Left lung (tissue), 14 donors: ENCODE measurements at places on chromosomes 3 and 15. TPM values are rescaled to one million over a fixed set of nuclear protein-coding genes. Genes with fewer than 3 reads are reported as not detected.

GRCh38 chr3:8838234-8838633, 68.8 kb upstream of the OXTR start:
- H3K36me3 ChIP-seq: no peaks in the 10 kb centered on the region
- DNase-seq: no peak
- no peak overlapping the region for H3K27ac ChIP-seq
- no peak overlapping the region for H3K4me3 ChIP-seq

DNA sequence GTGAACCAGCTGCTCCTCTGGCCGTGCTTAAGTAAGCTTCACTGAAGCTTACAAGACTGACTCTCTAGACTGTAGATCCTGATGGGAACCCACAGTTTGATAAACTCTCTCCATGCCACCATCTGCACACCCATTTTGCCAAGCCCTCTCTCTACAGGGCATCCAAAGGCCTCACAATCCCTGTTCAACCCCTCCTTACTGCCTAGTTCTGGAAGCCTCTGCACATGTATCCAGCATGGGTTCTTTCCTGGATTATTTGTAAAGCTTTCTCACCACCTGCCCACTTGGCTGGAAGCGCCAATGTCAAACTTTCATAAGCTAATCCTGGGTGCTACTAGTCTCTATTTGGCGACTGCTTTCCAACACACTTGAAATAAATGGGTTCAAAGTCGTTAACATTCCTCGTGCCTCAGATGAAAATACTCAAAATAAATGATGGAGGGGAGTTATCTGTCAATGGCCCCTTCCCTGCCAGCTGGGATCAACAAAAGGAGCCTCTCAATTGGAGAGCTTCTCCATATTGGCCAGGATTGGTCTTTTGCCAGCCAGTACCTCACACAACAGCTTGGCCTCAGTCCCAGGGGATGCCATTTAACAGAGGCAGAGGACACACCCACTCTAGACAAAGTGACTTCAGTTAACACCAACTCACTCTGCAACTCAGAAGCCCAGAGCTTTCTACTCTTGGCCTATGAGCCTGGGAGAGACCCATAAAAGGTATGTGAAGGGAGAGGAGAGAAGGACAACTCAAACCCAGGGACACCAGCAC, 48.1 kb downstream of the SH3BP5 start:
- H3K27me3 ChIP-seq: no peaks in the 10 kb centered on the region
- no peak overlapping the region for H3K4me3 ChIP-seq
- DNase-seq: no peak
- H3K36me3 ChIP-seq: peaks cover 6% of the 10 kb centered on the region
- H3K4me1 ChIP-seq: peaks cover 15% of the 10 kb centered on the region
- no peak overlapping the region for H3K27ac ChIP-seq

DNA sequence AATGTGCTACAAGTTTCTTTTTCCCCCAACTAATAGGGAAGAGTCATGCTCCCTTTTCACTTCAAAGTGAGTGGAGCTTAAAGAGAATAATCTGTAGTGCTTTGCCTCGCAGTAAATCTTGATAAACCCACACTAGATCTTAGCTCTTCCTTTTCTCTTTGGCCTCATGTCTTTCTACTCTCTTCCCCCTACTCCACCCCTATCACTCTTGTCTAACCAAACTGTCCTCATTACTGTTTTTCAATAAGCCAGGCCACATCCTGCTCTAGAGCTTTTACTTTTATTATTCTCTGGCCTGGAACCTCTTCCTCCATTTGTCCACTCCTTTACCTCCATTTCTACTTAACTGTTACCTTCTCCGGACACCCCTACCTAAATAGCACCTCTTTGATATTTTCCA, 291.0 kb upstream of the SATB1 start:
- no peak overlapping the region for H3K27ac ChIP-seq
- H3K4me1 ChIP-seq: no peaks in the 10 kb centered on the region
- no peaks in the 10 kb centered on the region for H3K27me3 ChIP-seq
- H3K36me3 ChIP-seq: no peaks in the 10 kb centered on the region

Gene CCDC54
- not detected for total RNA-seq

Gene WDR49
- 6.0 TPM for total RNA-seq

GRCh38 chr3:48747706-48748105, 30.7 kb upstream of the IP6K2 start:
- DNase-seq: no peak
- peaks cover 6% of the 10 kb centered on the region for H3K4me1 ChIP-seq
- no peak overlapping the region for H3K4me3 ChIP-seq

Gene USP50
- total RNA-seq: not detected

- peak overlapping the region; percentile 77 for H3K27ac ChIP-seq
- no peaks in the 10 kb centered on the region for H3K36me3 ChIP-seq
- H3K27me3 ChIP-seq: no peaks in the 10 kb centered on the region
- no peak for DNase-seq
- H3K4me3 ChIP-seq: no peak overlapping the region
These were observed 19.1 kb downstream of the ZDHHC19 start for GRCh38 chr3:196192036-196192523.

DNA sequence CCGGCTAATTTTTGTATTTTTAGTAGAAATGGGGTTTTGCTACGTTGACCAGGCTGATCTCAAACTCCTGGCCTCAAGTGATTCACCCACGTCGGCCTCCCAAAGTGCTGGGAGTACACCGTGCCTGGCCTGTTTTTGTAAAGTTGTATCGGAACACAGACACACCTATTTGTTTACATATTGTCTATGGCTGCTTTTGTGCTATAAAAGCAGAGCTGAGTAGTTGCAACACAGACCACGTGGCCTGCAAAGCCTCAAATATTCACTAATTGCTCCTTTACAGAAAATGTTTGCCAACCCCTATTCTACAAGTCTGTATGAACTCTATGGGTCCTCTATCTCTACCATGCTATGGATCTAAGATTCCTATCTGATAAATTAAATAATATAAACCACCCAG, 175.5 kb downstream of the CADPS start:
- H3K36me3 ChIP-seq: no peaks in the 10 kb centered on the region
- H3K4me1 ChIP-seq: no peaks in the 10 kb centered on the region
- H3K27me3 ChIP-seq: no peaks in the 10 kb centered on the region
- no peak overlapping the region for H3K4me3 ChIP-seq
- no peak overlapping the region for H3K27ac ChIP-seq

DNA sequence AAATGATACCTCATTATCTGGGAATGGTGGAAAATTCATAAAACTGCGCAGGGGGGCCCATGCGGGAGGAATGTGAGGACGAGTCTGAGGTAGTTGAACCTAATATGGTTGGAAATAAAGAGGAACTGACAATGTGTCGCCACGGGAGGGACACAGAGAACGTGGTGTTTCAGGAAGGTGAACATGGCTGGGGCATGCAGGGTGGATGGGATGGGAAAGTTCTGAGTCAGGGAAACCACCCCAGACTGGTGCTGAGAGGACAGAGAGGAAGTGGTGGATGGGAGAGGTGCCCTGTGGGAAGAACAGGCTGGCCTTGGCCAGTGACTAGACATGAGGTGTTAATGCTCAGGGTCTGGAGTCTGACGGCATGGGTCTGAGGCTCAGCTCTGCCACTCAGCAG, 137.1 kb upstream of the WNT5A start:
- H3K4me1 ChIP-seq: no peaks in the 10 kb centered on the region

GRCh38 chr3:55074796-55075195, 146.9 kb upstream of the LRTM1 start:
- H3K4me3 ChIP-seq: no peak overlapping the region
- H3K27ac ChIP-seq: no peak overlapping the region
- no peaks in the 10 kb centered on the region for H3K4me1 ChIP-seq
- H3K27me3 ChIP-seq: no peaks in the 10 kb centered on the region
- no peaks in the 10 kb centered on the region for H3K36me3 ChIP-seq
- peak; percentile 16 for DNase-seq

DNA sequence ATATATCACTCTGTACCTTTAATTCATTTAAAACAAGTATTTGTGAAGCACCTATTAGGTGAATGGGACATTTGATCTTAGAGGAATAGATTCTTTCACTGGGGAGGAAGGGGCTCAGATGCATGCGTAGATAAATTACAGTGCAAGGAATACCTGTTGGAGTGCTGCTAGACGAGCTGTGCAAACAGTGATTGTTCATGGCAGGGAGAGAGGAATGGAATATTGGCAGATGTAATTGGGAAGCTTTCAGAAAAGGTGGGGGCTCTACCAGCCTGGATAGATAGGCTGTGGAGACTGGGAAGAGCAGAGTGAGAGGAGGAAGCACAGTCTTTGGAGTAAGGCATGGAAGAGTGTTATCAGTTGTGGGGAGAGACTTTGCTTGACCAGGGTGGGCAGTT, 116.8 kb downstream of the AKAP13 start:
- no peak overlapping the region for H3K27ac ChIP-seq
- no peaks in the 10 kb centered on the region for H3K27me3 ChIP-seq
- H3K4me1 ChIP-seq: peaks cover 53% of the 10 kb centered on the region
- no peak overlapping the region for H3K4me3 ChIP-seq

DNA sequence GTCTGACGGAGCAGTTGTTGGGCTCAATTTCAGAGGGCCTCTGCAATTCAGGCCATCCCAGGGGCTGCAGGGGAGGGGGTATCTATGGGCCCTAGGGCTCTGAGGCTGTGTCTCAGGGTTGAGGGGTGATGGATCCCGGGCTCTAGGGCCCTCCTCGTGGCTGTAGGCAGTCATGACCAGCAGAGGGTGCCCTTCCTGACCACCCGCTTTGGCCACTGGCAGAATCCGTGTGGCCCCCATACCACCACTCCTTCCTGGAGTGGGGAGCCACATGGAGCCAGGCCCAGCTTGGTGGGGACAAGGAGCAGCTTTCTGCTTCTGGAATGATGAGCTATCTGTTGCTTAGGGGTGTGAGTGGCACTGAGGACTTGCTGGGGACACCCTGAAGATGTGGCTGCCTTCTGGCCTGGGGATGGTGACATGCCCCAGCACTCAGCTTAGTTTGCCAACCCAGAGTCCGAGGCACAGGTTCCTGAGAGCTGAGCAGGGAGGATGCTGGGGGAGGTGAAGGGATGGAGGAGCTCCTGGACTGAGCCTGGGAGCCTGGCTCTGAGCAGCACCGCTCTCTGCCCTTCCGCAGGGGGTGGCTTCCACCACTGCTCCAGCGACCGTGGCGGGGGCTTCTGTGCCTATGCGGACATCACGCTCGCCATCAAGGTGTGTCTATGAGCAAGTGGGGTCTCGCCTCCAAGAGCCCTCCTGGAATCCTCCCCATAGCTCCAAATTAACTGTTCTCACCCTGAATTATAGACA, 20.2 kb downstream of the HDAC11 start:
- H3K4me3 ChIP-seq: no peak overlapping the region
- H3K27ac ChIP-seq: no peak overlapping the region

DNA sequence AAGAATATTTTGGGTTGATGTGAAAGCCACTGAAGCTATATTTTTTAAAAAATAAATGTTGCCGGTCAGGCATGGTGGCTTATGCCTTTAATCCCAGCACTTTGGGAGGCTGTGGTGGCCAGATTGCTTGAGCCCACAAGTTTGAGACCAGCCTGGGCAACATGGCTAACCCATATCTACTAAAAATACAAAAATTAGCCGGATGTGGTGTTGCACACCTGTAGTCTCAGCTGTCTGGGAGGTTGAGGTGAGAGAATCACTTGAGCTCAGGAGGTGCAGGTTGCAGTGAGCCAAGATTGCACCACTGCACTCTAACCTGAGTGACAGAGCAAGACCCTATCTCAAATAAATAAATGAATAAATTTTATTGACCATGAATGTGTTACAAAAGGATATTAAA, 39.6 kb downstream of the GOLM2 start:
- no peak overlapping the region for H3K4me3 ChIP-seq
- no peak overlapping the region for H3K27ac ChIP-seq
- H3K27me3 ChIP-seq: no peaks in the 10 kb centered on the region
- peaks cover 12% of the 10 kb centered on the region for H3K36me3 ChIP-seq

Gene CPNE9
- not detected for total RNA-seq

GRCh38 chr15:63083541-63083940, 38.1 kb upstream of the LACTB start:
- H3K27me3 ChIP-seq: no peaks in the 10 kb centered on the region
- no peak overlapping the region for H3K27ac ChIP-seq
- H3K4me3 ChIP-seq: no peak overlapping the region
- no peaks in the 10 kb centered on the region for H3K36me3 ChIP-seq

- no peak for DNase-seq
- no peak overlapping the region for H3K4me3 ChIP-seq
- no peaks in the 10 kb centered on the region for H3K27me3 ChIP-seq
- no peaks in the 10 kb centered on the region for H3K4me1 ChIP-seq
These were observed 645.4 kb downstream of the ZBBX start for GRCh38 chr3:166734734-166735133.

Gene TMEM44
- 13.4 TPM for total RNA-seq

- no peak for DNase-seq
- H3K4me3 ChIP-seq: no peak overlapping the region
- H3K27ac ChIP-seq: no peak overlapping the region
- H3K27me3 ChIP-seq: no peaks in the 10 kb centered on the region
These were observed 9.8 kb upstream of the VGLL4 start for GRCh38 chr3:11653298-11654055.

DNA sequence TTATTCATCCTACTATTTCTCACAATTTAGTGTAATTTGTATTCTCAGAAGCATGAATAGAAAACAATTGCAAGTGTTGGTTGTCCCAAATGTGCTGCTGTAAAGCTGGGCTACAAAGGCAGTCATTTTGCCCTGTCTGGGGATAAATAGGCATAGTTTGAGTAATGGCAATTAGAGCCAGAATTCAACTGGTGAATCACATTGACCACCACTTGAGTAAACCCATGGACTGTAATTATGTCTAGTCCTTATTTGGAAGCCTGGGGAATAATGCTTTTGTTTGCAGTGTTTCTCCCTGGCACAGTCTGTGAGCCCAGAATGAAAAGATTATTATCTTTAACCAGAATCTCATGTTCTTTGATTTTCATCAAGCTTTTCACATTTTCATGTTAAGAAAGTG, 30.5 kb upstream of the CHL1 start:
- H3K27me3 ChIP-seq: no peaks in the 10 kb centered on the region
- DNase-seq: no peak
- no peaks in the 10 kb centered on the region for H3K4me1 ChIP-seq
- H3K4me3 ChIP-seq: no peak overlapping the region
- H3K36me3 ChIP-seq: no peaks in the 10 kb centered on the region
- no peak overlapping the region for H3K27ac ChIP-seq

GRCh38 chr3:122512284-122512683, 2.5 kb downstream of the KPNA1 start:
- no peaks in the 10 kb centered on the region for H3K27me3 ChIP-seq
- DNase-seq: no peak
- H3K4me1 ChIP-seq: peaks cover 11% of the 10 kb centered on the region
- no peak overlapping the region for H3K27ac ChIP-seq
- no peak overlapping the region for H3K4me3 ChIP-seq
- no peaks in the 10 kb centered on the region for H3K36me3 ChIP-seq

Gene C3orf20
- 0.26 TPM for total RNA-seq

GRCh38 chr15:29756358-29757267, 65.7 kb downstream of the TJP1 start:
- no peaks in the 10 kb centered on the region for H3K27me3 ChIP-seq
- no peak overlapping the region for H3K27ac ChIP-seq
- H3K4me1 ChIP-seq: peaks cover 3% of the 10 kb centered on the region
- peaks cover 10% of the 10 kb centered on the region for H3K36me3 ChIP-seq
- peak; percentile 26 for DNase-seq
- no peak overlapping the region for H3K4me3 ChIP-seq

Gene MB21D2
- 4.1 TPM for total RNA-seq
